Testis (tissue), 5 donors: ENCODE measurements at places on chromosomes 4 and X. TPM values are rescaled to one million over a fixed set of nuclear protein-coding genes. Genes with fewer than 3 reads are reported as not detected.

DNA sequence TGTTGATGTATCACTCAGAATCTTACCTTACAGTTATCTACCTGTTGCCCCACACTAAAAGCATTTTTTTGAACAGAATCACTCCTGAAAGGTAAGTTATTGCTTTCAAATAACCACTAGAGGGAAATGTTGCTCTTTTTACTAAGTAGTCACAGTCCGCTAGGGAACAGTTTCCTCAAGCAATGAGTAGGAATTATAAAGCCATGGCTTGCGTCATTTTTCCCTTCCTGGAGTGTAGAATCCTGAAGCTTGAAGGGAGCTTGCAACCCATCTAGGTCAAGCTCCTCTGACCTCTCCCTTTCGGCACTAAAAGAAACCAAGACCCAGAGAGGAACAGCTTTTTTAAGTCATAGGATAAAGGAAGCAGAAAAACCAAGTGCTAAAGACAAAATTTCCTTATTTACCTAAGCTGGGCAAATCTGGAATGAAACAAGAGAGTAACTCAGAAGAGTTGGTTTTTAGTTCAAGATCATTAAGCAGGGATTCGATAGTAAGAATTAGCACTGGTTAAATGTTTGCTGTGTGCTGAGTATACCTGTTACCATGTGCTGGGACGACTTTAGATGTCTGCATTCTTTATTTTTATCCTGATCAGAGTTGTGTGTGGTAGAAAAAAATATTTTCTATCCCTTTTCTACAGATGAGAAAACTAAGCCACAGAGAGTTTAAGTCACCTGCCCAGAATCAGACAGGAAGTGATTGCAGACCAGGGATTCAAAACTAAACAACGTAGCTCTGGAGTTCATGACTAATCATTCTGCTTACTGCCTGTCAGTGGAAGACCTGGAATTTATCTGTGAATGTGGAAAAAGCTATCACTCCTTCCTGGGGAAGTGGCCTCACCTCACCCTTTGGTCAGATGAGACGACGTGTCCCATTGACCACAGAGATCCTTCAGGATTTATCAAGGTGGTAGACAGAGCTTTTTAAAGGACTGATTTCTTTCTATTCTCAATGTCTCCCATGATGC, 631.5 kb downstream of the RAB28 start:
- H3K4me3 ChIP-seq = no peak overlapping the region
- no peaks in the 10 kb centered on the region for H3K36me3 ChIP-seq
- no peak for DNase-seq

- H3K36me3 ChIP-seq = no peaks in the 10 kb centered on the region
- H3K4me1 ChIP-seq = no peaks in the 10 kb centered on the region
- H3K4me3 ChIP-seq = no peak overlapping the region
- no peaks in the 10 kb centered on the region for H3K27me3 ChIP-seq
- no peak overlapping the region for H3K27ac ChIP-seq
These were observed 399.0 kb downstream of the PABPC4L start for GRCh38 chr4:133802359-133803140.

DNA sequence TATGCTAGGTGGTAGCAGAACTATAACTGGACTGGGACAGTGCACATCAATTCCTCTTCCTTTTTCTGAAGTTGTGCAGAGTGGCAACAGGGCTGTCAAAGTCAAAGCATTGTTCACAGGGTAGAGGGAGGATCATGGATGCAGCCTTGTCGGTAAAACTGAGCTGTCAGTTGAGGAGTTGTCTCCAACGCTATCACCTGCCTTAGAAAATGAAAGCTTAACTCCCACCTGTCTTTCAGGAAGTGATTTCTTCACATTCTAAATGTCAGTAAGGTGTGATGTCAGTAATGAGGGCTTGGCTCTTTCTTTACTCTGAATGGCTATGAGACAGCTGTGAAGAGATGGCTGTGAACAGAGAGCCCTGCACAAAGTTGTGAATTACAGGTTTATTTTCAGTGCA, 66.4 kb upstream of the BANK1 start:
- no peak for DNase-seq
- no peaks in the 10 kb centered on the region for H3K4me1 ChIP-seq
- H3K36me3 ChIP-seq = no peaks in the 10 kb centered on the region

DNA sequence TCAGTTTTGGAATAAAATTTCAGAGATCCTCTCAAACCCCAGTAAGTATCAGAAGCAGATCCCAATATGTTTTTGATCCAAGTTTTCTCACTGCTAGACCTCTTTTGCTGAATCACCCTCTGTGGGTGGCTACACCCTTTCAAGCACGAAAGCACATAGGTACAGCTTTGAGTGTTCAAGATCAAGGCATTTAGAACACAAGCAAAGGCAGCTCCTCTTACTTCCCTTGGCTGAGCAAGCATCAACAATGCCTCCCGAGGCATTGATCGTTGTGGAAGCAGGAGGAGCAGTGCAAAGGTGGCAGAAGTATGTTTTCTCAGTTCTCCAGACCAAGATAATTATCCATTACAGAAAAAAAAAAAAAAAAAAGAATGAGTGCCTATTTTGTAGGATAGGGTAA, 72.0 kb upstream of the TSPAN7 start:
- H3K4me3 ChIP-seq = no peak overlapping the region
- H3K27me3 ChIP-seq = no peaks in the 10 kb centered on the region
- no peak overlapping the region for H3K27ac ChIP-seq

DNA sequence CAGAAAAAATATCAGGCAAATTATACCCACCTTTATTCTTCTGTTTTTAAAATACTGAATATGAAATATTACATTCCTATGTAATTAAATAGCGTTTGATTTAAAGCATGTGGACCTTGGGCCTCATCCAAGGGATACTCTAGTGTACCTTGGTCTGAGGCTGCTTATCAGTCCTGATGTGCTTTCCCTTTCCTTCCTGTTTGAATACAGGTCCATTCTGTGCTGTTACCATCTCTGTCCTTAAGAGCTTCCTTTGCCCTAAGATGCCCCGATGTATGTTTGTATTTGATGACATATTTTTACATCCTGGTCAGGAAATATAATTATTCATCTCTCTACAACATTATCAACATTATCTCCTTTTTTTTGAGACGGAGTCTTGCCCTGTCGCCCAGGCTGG, 24.1 kb downstream of the FAT4 start:
- no peaks in the 10 kb centered on the region for H3K27me3 ChIP-seq
- H3K27ac ChIP-seq = no peak overlapping the region
- no peak overlapping the region for H3K4me3 ChIP-seq
- no peaks in the 10 kb centered on the region for H3K36me3 ChIP-seq
- no peak for DNase-seq

DNA sequence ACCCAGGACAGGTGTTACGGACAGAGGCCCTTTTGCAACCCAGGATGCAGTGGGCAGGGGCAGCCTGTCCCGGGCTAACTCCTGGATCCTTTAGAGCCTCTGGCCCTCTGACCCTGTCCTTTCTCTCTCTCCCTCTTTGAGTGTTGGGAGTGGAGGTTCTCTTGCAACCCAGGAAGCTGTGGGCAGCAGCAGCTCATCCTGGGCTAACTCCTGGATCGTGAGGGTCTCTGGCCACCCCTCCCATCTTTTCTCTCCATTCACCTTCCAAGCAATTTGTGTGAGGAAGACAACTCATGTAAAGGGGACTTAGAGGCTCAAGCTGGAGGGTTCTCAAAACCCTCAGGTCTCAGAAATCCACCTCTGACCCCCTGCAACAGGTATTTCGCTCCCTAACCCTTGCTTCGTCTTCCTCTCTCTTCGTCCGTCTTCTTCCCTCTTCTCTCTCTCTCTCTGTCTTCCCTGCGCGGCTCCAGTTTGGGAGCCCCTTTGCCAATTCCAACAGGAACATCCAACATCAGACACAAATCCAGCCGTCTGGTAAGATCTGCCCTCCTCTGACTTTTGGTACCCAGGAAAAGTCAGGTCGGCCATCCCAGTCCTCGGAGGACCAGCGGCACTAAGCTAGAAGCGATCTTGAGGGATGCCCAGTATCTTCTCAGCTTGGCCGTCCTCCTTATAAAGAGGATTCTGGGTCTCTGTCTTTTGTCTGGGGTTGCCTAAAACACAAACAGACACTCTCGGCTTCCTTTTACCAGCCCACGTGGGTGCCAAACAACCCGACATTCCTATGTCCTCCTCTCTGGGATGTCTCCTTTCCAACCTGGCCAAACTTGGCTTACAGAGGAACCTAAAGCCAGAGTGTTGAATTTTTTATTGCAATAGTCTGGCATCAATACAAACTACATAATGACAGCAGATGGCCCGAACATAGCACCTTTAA, 7.9 kb downstream of the ASMTL start:
- no peaks in the 10 kb centered on the region for H3K36me3 ChIP-seq
- H3K4me3 ChIP-seq = no peak overlapping the region
- H3K27ac ChIP-seq = no peak overlapping the region
- H3K4me1 ChIP-seq = no peaks in the 10 kb centered on the region

GRCh38 chr4:153447175-153447905, 18.8 kb upstream of the TMEM131L start:
- no peaks in the 10 kb centered on the region for H3K27me3 ChIP-seq
- DNase-seq = no peak
- H3K4me1 ChIP-seq = no peaks in the 10 kb centered on the region
- no peak overlapping the region for H3K4me3 ChIP-seq
- no peaks in the 10 kb centered on the region for H3K36me3 ChIP-seq

Gene PCSK1N
- total RNA-seq = 82.8 TPM

Gene PHKA1
- total RNA-seq = 13.1 TPM

Gene XAGE1A
- total RNA-seq = 31.9 TPM
